ENCODE measurements at places on chromosomes 3 and 15. TPM values are rescaled to one million over a fixed set of nuclear protein-coding genes. Genes with fewer than 3 reads are reported as not detected.

GRCh38 chr3:7309641-7310102 lies 448.8 kb downstream of the GRM7 start:
- no peaks in the 10 kb centered on the region for H3K36me3 ChIP-seq
- H3K4me3 ChIP-seq = no peak overlapping the region
- H3K4me1 ChIP-seq = no peaks in the 10 kb centered on the region
- H3K27me3 ChIP-seq = no peaks in the 10 kb centered on the region
- DNase-seq = peak; percentile 14
- no peak overlapping the region for H3K27ac ChIP-seq

- H3K4me1 ChIP-seq = no peaks in the 10 kb centered on the region
- H3K27me3 ChIP-seq = no peaks in the 10 kb centered on the region
- H3K27ac ChIP-seq = no peak overlapping the region
Measured at GRCh38 chr3:81782585-81782984, 21.1 kb upstream of the GBE1 start.

The HAPLN3 gene
- 4.2 TPM for total RNA-seq

- H3K4me3 ChIP-seq = no peak overlapping the region
- DNase-seq = peak; percentile 22
- no peaks in the 10 kb centered on the region for H3K36me3 ChIP-seq
- H3K27ac ChIP-seq = no peak overlapping the region
Measured at GRCh38 chr15:68644083-68644904, 65.5 kb downstream of the CORO2B start.

The UROC1 gene
- 4.2 TPM for total RNA-seq

GRCh38 chr3:39819899-39820298 lies 10.5 kb downstream of the MYRIP start:
- H3K27ac ChIP-seq = no peak overlapping the region
- H3K36me3 ChIP-seq = no peaks in the 10 kb centered on the region
- H3K27me3 ChIP-seq = peaks cover 18% of the 10 kb centered on the region
- no peaks in the 10 kb centered on the region for H3K4me1 ChIP-seq

- H3K4me1 ChIP-seq = no peaks in the 10 kb centered on the region
- H3K27me3 ChIP-seq = no peaks in the 10 kb centered on the region
- no peak overlapping the region for H3K4me3 ChIP-seq
- H3K27ac ChIP-seq = no peak overlapping the region
- no peak for DNase-seq
- no peaks in the 10 kb centered on the region for H3K36me3 ChIP-seq
Measured at GRCh38 chr3:97712919-97713318, 51.6 kb upstream of the ARL6 start.

- no peak for DNase-seq
Measured at GRCh38 chr3:187624588-187624987, 45.6 kb downstream of the SST start.

The HTR3E gene
- total RNA-seq = not detected

GRCh38 chr15:57102858-57103257 lies 184.4 kb downstream of the TCF12 start:
- no peaks in the 10 kb centered on the region for H3K36me3 ChIP-seq
- no peaks in the 10 kb centered on the region for H3K27me3 ChIP-seq
- DNase-seq = no peak
- H3K27ac ChIP-seq = no peak overlapping the region

The TMPRSS7 gene
- not detected for total RNA-seq

The SHF gene
- 12.0 TPM for total RNA-seq

The TGM4 gene
- total RNA-seq = not detected

GRCh38 chr3:87359826-87360225 lies 83.4 kb upstream of the POU1F1 start:
- H3K27me3 ChIP-seq = no peaks in the 10 kb centered on the region
- DNase-seq = no peak
- H3K27ac ChIP-seq = no peak overlapping the region

DNA sequence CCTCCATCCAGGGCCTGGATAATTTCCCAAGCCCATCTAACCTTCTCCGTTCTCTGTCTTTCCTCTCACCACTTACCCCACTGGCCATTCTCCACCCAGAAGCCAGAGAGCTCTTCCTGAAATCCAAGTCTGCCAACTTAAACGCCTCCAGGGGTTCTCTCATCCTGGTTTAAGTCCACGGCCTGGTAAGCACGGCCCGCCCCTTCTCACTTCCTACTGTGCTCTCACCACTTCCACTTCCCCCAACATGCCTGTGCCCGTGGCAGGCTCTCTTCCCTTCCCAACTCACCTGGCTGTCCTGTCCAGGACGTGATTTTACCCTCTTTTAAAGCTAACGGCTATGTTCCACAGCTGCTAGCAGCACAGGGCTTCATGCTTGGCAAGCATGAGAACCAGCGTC lies 1.7 kb upstream of the CX3CR1 start:
- no peak overlapping the region for H3K4me3 ChIP-seq
- H3K27me3 ChIP-seq = no peaks in the 10 kb centered on the region

The LTF gene
- 1.8 TPM for total RNA-seq

The RTP1 gene
- total RNA-seq = not detected

The GXYLT2 gene
- total RNA-seq = 35.7 TPM

The ST8SIA2 gene
- total RNA-seq = 0.87 TPM

- H3K27ac ChIP-seq = no peak overlapping the region
- H3K4me3 ChIP-seq = no peak overlapping the region
- no peaks in the 10 kb centered on the region for H3K36me3 ChIP-seq
- DNase-seq = no peak
- no peaks in the 10 kb centered on the region for H3K27me3 ChIP-seq
Measured at GRCh38 chr3:72434296-72434695, 413.9 kb downstream of the SHQ1 start.

- peaks cover 14% of the 10 kb centered on the region for H3K4me1 ChIP-seq
- H3K4me3 ChIP-seq = no peak overlapping the region
- no peak overlapping the region for H3K27ac ChIP-seq
Measured at GRCh38 chr3:5010706-5011554, 31.7 kb downstream of the BHLHE40 start.

The SNTN gene
- not detected for total RNA-seq

- no peak overlapping the region for H3K27ac ChIP-seq
- H3K4me3 ChIP-seq = no peak overlapping the region
- H3K27me3 ChIP-seq = no peaks in the 10 kb centered on the region
- H3K4me1 ChIP-seq = no peaks in the 10 kb centered on the region
- no peaks in the 10 kb centered on the region for H3K36me3 ChIP-seq
Measured at GRCh38 chr3:129061888-129062834, 1.6 kb downstream of the GP9 start.

GRCh38 chr15:66839506-66840112 lies 137.6 kb downstream of the SMAD6 start:
- no peaks in the 10 kb centered on the region for H3K27me3 ChIP-seq
- H3K36me3 ChIP-seq = no peaks in the 10 kb centered on the region
- no peak overlapping the region for H3K27ac ChIP-seq
- H3K4me3 ChIP-seq = no peak overlapping the region
- no peak for DNase-seq

DNA sequence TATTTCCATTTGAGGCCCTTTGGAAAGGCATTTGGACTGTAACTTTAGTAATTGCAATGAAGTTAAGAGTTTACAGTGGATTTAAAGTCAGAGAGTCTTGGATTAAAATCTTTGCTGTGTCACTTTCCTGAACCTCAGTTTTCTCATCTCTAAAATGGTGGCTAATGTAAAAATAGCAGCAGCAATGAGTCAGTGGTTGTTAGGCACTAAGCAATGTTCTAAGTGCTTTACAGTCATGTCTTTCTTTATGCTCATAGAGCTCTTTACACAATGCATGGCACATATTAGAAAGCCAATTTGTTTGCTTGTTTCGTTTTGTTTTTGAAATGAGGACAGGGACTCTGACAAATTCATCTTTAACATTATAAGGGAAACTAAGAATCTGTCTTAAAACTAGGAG lies 222.7 kb upstream of the DNAJC19 start:
- H3K36me3 ChIP-seq = no peaks in the 10 kb centered on the region
- H3K4me1 ChIP-seq = no peaks in the 10 kb centered on the region
- H3K27ac ChIP-seq = no peak overlapping the region
- H3K27me3 ChIP-seq = peaks cover 12% of the 10 kb centered on the region

DNA sequence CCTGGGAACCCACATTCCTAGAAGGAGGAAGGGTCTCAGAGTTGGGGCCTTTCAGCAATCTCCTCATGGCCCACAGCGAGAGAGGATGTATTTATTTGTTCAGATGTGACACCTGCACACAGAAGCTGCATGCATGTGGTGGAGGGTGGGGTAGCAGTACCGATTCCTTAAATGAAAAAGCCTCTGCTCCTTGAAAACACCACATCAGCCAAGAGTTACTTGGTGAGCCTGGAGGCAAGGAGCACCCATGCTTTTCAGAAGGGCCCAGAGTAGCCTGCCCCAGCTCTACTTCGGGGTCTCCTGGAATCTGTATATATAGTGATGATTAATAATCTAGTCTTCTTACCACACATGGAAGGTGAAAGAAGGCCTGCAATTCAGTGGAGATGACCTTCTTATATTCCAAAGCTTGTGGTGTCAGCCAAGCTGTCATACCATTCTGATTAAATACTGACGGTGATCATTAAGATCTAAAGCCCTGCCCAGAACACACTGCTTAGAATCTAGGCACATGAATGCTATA lies 33.5 kb downstream of the SEMA6D start:
- no peak for DNase-seq
- H3K4me1 ChIP-seq = no peaks in the 10 kb centered on the region
- no peak overlapping the region for H3K4me3 ChIP-seq
- H3K27me3 ChIP-seq = no peaks in the 10 kb centered on the region
- no peaks in the 10 kb centered on the region for H3K36me3 ChIP-seq

- no peak for DNase-seq
- no peak overlapping the region for H3K4me3 ChIP-seq
- H3K4me1 ChIP-seq = no peaks in the 10 kb centered on the region
- H3K27me3 ChIP-seq = no peaks in the 10 kb centered on the region
- H3K36me3 ChIP-seq = no peaks in the 10 kb centered on the region
Measured at GRCh38 chr3:47117807-47118364, 46.0 kb downstream of the SETD2 start.

DNA sequence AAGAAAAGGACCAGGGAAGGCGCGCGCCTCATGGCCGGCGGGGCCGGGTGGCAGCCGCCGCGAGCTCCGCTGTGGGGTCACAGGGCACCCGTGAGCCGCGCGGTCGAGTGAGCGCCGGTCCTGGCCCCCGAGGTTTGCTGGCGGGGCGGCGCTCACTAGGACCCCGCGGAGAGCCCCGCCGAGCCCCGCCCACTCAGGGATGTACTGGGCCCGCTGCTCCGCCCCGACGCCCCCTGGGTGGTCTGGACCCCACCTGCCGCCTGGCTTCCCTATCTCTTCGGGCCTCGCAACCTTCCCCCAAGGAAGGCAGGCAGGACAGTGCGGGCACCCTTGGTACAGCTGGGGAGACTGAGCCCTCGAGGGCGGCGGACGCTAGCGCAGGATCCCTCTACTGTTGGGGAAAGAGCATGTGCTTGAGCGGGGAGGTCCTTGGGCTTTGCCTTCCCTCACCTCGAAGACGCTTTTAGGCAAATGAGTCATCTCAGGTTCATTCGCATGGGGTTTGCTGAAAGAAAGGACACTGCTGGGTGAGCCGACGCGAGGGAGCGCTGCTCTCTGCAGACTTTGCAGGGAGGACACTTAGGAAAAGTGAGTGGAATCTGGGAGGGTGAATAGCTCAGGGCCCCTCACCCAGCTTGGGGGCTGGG lies at the start of gene CHRNB4:
Gene CHRNB4 (minus strand): TSS at position 109 of the 647 bp plus-strand sequence. CDS start 77 bp downstream, at position 32.
- DNase-seq = peak; percentile 66
- peaks cover 13% of the 10 kb centered on the region for H3K4me1 ChIP-seq
- peaks cover 8% of the 10 kb centered on the region for H3K27me3 ChIP-seq
- no peaks in the 10 kb centered on the region for H3K36me3 ChIP-seq
- H3K4me3 ChIP-seq = peak within 1 kb of the TSS; percentile 52

DNA sequence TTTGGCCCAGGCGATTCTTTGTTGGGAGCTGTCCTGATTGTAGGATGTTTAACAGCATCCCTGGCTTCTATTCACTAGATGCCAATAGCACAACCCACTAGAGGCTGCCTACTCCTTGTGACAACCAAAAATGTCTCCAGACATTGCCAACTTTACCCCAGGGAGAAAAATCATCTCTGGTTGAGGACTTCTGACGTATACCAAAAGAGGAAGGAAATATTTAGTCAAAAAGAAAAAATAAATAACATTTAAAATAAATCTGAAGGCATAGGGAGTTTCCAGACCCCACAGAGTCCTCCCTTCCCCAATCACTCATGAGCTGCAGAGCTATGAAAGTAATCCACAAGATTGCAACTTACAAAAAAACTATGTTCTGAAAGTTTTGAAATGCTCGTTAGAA lies 61.0 kb downstream of the MECOM start:
- H3K27ac ChIP-seq = no peak overlapping the region
- no peak overlapping the region for H3K4me3 ChIP-seq
- DNase-seq = no peak
- H3K27me3 ChIP-seq = no peaks in the 10 kb centered on the region
- no peaks in the 10 kb centered on the region for H3K4me1 ChIP-seq
- H3K36me3 ChIP-seq = no peaks in the 10 kb centered on the region

DNA sequence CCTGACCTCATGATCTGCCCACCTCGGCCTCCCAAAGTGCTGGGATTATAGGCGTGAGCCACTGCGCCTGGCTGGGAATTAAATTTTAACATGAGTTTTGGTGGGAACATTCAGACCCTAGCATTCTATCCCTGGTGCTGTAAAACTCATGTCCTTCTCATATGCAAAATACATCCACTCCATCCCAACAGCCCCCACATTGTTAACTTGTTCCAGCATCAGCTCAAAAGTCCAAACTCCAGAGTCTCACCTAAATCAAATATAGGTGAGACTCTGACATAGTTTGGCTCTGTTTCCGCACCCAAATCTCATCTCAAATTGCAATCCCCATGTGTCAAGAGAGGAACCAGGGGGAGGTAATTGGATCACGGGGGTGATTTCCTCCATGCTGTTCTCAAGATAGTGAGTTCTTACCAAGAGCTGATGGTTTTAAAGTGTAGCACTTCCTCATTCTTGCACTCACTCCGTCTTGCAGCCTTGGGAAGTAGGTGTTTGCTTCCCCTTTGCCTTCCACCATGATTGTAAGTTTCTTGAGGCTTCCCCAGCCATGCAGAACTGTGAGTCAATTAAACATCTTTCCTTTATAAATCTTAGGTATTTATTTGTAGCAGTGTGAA lies 96.2 kb upstream of the PLCL2 start:
- H3K36me3 ChIP-seq = no peaks in the 10 kb centered on the region
- no peak for DNase-seq
- H3K27me3 ChIP-seq = no peaks in the 10 kb centered on the region
- H3K4me1 ChIP-seq = peaks cover 5% of the 10 kb centered on the region
- no peak overlapping the region for H3K4me3 ChIP-seq
- H3K27ac ChIP-seq = no peak overlapping the region

The TMEM207 gene
- 2.9 TPM for total RNA-seq

DNA sequence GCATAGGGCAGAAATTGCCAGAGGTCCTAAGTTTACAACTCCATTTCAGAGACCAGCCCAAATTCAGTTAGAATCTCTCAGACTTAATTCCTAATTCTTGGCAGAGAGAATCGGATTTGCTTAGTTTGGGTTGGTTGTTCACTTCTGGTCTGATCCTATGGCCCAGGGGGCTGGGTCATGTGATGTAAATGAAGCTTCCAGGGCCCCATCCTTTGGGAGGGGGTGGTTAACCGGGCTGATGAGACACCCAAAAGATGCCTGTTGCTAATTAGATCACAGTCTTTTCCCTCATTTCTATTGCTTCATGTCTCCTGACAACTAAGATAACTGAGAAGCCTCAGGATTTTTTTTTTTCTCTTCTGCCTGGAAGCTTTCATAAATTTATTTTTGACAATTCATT lies 11.1 kb upstream of the ZNF620 start:
- H3K27ac ChIP-seq = no peak overlapping the region
- no peaks in the 10 kb centered on the region for H3K4me1 ChIP-seq
- H3K4me3 ChIP-seq = no peak overlapping the region
- no peak for DNase-seq
